ENCODE measurements at places on chromosomes 2 and 18.

GRCh38 chr2:85584354-85584856 lies at the start of gene VAMP5:
VAMP5 (plus strand) TSS chr2:85584431; CDS start chr2:85584491, 60 bp downstream.
- DNase-seq: no peak

DNA sequence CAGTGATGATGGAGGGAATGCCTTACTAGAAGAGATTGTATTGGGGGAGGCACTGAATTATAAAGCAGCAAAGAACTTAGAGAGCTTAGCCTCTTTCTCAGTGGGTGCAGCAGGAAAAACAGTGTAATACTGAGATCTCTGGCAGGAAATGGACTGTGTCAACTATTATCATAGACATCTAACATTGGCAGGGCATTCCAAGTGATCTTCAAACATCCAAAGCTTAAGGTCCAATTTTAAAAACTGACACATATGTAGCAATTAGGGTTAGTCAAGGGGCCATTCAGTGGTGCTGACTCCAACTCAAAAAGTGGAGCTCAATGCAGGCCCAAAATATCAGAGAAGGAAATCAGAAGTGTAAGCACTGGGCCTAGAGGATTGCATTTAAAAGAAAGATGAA lies 106.6 kb upstream of the DDX18 start:
- DNase-seq: no peak

DNA sequence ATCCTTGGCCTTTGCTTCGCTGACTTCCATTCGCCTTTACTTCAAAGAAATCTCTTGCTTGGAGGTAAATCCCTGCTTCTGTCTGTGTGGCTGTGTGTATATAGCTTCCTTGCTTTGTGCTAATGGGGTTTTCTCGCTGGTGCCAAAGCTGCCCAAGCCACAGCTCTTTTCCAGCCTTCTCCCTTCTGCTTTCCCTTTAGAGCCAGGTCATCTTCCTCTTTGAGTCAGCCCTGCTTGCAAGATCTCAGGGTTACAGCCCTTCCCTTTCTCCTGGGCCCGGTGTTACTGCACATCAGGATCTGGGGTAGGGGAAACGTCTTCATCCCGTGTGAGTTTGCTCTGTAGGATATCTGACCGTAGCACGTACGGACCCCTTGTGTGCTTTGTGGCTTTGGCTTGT lies 19.1 kb downstream of the EIF4E2 start:
- no peak for DNase-seq

GRCh38 chr2:121253674-121254240 lies 31.2 kb downstream of the TFCP2L1 start:
- no peak for DNase-seq

- no peak for DNase-seq
Measured at GRCh38 chr18:25510096-25510495, 158.1 kb upstream of the ZNF521 start.

GRCh38 chr2:128490881-128491691 lies 172.4 kb upstream of the HS6ST1 start:
- DNase-seq: no peak

DNA sequence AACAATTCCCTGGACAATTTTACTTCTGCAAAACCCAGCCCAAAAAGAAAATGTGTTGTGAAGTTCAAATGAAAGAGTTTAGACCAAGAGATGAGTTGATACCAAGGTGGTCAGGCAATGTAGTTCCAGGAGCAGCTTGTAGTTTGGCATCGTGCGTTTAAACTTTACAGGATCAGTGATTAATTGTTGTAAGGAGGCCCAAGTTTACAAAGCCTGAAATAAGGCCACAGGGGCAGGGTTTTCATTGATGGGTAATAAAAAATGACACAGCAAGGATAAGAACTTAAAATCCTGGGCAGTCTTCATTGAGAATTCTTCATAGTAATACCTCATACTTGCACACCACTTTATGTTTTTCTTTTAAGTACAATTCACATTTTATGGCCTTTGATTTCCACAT lies 463.9 kb upstream of the HNRNPA3 start:
- DNase-seq: no peak

DNA sequence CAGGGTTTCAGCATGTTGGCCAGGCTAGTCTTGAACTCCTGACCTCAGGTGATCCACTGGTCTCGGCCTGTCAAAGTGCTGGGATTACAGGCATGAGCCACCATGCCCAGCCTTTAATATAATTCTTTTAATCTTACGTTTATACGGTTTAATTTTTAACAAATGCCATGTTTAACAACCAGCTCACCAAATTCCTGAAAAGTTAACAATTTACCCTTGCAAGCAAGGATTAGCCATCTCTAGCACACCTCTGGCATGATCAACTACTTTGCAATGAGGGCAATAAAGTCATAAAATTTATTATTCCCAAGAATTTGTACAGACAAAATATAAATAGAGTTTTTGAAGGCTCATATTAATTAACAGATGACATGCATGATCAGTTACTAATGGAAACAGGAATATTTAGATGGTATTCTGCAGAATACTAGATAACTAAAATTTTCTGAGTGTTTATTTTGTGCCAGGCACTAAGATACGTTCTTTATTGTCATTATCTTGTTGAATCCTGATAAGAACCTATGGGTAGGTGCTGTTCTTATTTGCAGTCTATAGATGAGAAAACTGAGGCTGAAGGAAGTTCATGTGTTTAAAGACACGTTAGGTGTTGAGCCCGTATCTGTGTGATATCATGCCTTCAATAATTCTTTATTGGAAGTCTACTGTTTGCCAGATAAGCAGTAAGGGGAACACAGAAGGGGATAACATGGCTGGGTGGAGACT lies 190.1 kb downstream of the CDCA7 start:
- DNase-seq: no peak

- no peak for DNase-seq
Measured at GRCh38 chr2:69395866-69396265, 8.8 kb upstream of the GFPT1 start.
